ENCODE measurements at places on chromosomes 12 and 14.

- no peak for DNase-seq
Observed at GRCh38 chr12:3055704-3056467, 21.3 kb upstream of the TSPAN9 start.

GRCh38 chr14:20799892-20800544 is 2.6 kb downstream of the RNASE1 start:
- no peak for DNase-seq

DNA sequence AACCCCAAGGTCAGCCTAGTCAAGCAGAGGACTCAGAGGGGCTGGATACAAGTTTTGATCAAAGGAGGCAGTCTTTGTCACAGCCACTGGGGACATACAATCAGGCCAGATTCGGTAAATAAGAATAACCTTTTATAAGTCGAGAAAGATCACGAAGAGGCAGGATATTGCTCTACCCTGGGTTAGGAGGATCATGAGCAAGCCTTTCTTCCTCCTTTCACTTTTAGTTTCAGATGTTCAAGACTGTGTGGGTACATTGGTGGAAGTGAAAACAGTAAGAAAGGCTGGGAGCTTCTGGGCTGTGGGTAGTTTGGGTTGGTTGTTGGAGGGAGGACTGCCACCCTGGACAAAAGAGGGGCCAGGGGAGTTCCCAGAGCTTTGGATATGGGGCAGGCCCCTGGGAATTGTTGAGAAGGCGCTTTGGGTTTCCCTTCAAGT is 127.7 kb downstream of the SNAPC1 start:
- DNase-seq = no peak

DNA sequence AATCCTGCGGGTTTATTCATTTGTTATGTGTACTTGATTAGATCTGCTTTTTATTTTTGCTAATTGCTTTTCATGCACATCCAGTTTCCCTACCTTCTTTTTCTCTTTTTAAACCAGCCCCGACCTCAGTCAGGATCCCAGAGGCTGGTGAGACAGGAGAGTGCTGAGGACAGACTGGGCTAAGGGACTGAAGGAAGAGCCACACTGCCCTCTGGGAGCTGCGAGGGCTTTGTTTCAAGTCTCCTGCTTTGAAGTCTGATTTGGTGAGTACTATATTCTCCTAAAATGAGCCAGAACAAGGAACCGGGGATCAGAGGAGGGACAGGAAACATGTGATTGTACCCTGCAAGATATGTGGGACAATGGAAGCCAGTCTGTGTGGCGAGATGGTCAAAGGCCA is 23.9 kb downstream of the PRICKLE1 start:
- no peak for DNase-seq

- no peak for DNase-seq
Observed at GRCh38 chr14:96279564-96279963, 23.6 kb downstream of the BDKRB1 start.

GRCh38 chr14:41490323-41490722 is 116.4 kb upstream of the LRFN5 start:
- DNase-seq = no peak

- DNase-seq = no peak
Observed at GRCh38 chr12:56086608-56087007, 6.6 kb downstream of the ERBB3 start.

DNA sequence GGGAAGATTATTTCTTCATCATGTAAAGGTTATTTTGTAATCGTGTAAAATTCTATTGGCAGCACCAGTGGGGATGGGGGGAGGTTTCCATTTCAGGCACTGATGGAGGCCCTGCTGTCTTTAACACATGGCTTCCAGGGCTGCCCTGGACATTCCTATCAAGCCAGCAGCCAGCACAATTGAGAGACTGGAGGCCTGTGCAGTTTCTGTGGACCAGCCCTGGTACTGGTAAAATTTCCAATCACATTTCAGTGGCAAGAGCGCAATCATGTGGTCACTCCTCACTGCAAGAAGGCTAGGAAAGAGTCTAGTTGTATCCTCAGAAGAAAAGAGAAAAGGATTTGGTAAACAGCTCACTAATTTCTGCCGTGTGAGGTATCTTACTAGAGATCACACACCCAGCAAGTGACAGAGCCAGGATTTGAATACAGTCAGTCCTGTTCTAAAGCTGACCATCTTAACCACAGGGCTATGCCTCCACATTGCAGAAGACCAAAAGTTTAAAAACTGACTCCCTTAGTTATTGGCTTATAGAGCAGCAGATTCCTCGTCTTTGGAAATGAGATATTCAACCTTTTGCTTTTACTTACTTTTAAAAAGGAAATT is 179.4 kb upstream of the ARHGAP5 start:
- no peak for DNase-seq

Data from NCI-H1436 treated with DMSO at 0.1 percent for 48 hours (cell line).